ENCODE measurements at places on chromosomes 3 and 15.

DNA sequence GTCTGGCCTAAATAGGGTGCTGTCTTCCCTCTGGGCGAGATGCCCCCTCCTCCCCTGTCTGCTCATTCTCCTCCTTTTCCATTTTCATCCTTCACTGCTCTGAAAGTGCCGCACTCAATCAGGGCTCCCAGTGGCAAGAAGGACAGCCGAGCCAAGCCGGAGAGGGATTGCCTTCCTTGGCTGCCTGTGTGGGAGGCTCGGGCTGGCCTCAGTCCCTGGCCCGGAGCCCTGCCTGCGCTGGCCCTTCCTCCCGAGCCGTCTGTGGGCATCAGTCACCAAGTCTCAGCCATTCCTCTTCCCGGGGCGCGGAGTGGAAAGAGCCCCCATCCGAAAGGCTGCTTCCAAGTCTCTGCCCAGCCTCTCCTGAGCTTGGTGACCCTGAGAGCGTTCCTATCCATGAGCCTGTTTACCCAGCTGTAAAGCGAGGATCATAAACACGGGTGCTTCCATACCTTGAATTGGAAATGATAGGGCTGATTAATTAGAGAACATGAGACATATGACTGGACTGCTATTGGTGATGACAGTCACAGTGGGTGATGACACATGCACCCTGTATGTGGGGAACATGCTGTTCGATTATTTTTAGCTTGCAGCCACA is 59.1 kb upstream of the TLE3 start:
- no peak for DNase-seq

DNA sequence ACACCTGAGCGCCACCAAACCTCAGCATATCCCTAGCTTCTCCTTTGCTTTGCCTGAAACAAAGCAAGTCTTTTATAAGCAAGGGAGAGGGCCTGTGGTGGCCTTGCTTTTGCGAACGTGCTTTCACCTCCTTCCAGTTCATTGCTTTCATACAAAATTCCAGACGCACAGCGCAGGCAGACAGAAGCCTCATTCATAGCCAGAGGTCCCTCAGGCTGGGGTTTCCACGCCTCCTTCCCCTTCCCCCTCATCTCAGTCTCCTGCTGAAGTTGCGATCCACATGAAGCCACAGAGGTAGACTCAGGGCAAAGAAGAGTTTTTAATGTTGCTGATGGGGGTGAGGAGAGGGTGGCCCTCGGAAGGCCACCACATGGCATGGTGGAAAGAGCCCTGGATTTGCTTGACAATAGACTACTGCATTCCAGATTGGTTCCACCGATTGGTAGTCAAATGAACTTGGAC is 59.4 kb upstream of the FLNB start:
- DNase-seq, result no peak

DNA sequence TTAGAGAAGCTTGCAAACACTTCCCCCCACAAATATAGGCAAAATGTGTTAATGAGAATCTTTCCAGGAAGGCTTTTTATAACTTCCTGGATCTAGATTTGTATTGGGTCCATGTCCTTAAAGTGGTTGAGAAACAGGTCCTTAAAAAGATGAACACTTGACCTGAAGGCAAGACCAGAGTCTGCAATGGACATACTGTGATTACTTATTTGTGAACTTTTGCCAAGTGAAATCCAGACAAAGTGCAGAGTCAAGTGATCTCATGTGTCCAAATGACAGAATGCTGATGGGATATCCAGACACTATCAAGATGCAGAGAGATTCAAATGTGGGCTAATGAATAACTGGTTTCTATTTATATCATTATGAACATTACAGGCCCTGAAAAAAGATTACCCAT is 43.8 kb downstream of the FRMD4B start:
- DNase-seq, result no peak

DNA sequence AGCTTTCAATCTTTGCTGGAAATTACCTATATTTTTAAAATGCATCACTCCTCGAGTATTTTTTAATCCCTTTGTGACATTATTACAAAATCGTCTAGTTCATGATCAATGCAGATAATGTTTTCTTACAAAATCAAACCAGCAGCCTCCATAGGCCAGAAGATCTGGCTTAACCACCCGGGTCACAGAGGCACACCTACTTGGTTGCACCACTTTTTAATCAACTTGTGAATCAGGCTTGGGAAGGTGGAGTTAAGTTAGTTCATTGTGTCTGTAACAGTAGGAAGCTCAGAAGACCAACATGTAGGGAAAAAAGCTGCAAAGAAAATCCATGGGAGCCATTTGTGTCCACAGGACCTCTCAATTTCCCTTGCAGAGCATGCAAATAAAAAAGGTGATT is 148.0 kb downstream of the TP63 start:
- DNase-seq, result no peak

DNA sequence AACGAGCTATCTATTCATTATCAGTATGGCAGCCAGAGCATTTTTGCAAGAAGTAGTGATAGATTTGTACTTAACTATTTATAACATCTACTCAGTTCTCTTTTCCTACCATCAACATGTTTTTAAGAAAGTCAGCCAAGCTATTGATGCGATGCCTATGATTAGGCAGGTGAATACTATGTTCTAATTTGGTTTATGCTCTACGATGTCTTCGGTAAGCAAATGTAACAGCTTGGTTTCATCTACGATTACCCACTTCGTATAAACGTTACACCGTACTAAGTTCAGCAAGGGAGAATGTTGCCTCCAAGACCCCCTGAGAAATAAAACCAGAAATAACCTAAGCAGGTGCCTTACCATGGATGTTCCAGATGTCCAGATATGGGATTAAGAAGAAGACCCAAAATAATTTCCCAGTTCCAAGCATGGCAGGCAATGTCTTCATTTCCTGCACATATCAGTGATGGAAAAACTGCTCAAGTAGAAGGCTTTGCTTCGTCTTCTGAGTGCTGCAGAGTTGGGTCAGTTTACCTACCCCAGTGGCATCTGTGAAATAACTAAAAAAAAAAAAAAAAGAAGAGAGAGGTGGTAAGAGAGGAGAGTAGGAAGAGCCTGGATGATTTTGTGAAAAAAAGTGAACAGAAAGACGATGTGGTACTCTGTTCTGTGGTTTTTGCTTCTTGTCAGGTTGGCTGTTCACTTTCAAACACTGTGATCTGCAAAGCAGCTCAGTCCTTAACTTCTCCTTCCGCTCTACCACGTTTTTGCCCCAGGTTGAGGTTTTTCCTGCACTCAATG is at the start of gene BTLA:
Gene BTLA, minus strand, starts transcription at position 559 of the 798 bp plus-strand sequence. Its CDS starts 114 bp downstream, at position 445.
- DNase-seq, result no peak

DNA sequence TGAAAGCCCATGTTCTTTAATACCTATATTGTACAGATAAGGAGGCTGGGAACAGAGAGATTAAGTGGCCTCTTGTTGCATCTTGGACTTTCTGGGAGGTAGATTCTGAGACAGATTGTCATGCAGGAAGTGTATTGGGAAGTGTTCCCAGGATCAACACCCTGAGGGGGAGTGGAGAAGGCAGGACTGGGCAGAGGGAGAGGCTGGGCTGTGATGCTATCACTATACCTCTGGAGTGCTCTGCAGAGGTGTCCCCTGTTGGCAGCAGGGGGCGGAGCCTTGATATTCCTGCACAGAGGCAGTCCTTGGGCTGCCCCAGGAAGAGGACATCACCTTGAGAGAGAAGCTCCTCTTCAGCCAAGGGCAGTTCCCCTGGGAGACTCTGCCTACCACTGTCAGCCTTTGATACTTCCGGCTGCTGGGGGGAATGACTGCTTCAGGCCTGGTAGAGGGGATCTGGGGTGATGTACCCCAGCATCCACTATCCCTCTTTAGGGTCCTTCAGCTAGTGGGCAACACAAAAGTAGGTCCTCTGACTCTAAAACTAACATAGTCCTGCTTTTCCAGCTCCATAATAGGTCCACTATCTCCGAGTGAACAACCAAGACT is 97.4 kb upstream of the RNU6-1 start:
- no peak for DNase-seq

- DNase-seq, result no peak
Observed at GRCh38 chr15:48096355-48096786, 24.4 kb upstream of the SLC24A5 start.

DNA sequence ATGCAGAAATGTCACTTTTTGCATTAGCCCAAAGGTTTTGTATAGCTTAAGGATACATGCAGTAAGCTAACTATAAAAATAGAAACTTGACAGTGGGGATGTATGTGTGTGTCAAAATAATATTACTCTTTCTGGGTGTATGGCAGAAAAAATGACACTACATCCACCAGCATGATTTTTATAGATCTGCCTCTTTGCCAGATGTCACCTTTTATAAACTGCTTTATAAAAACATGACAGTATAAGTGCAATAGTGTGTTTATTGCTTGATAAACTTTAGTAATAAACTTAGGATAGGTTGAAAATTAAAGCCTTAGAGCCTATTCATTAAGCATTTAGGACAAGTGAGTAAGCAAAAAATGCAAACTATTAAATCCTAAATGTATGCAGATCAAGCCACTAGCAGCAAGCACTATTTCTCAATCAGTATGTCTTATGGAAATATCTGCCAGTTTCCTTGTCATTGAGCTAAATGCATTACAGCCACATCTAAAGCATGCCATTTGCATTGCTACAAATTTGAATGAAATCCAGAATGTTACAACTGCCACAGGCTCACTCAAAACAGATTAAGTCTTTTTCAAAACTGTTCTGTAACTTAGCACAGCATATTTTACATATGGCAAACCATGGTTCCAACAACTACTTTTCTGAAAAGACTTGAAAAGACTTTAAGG is 935.0 kb downstream of the FHIT start:
- no peak for DNase-seq

DNA sequence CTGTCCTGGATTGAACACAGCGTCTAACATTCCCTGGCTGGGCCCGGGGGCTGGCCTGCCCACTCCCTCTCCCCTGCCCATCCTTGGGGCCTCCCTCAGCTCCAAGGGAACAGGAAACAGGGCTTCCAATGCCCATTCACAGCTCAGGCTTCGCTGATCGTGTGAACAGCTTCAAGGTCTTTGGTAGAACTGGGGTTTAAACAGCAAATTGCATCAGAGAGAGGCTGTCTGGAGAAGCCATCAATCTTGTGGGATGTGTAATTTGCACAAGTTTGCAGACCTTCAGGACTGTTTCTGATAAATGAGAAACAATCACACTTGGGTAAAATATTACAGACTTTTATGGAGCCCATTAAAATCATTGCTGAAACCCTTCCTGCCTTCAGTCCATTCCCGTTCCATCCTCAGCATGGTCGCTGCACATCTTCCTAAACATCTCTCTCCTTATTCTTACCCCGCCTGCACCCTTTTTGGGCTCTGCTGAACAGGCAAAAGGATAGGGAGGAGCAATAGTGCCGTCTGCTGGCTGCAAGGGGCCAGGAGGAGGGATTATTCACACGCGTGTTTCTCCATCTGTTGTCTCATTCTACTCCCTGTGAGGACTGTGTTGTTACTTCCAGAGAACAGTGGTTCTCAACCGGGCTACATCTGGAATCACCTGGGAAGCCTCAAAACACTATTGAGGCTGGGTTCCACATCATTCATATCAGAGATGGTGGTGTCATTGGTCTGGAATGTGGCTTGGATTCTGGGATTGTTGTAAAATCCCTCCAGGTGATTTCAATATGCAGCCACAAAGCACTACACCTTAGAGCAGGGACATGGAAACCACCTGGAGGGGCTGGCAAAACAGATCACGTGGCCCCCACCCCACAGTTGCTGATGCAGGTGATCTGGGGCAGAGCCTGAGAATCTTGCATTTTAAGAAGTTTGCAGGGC is 116.3 kb downstream of the CLSTN2 start:
- no peak for DNase-seq

DNA sequence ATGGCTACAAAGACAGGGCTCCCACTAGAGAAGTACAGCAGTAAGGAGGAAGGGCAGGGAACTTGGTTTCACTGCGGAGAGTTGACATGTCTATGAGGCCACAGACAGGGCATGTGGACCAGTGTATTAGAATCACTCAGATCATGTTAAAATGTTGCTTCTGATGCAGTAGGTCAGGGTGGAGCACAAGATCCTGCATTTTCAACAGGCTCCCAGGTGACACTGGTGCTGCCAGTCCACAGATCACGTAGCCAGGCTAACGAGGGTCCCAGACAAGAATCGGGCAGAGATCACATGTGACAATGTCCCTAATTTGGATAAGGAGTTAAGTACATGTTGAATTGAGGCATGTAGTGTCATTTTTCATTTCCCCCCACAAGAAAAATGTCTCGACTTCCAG is 73.6 kb downstream of the SPSB4 start:
- DNase-seq, result no peak

- DNase-seq, result no peak
Observed at GRCh38 chr3:73592154-73593144, 32.3 kb downstream of the PDZRN3 start.

DNA sequence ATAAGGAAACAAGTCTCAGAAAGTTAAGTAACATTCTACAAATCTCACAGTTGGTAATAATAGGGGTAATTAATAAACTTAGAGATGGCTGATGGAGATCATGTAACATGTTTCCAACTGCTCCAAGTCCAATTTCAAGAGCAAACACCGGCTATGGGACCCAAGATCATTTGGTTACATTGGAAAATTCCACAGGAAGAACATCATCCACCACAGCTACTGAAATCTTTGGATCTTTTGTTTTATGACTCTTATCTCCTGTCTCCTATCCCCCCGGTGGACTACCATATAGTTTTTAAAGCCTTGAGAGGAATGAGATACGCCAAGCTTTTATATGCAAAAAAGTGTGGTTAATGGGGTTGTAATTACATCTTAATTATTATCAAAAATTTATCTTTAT is 216.1 kb downstream of the WNT5A start:
- DNase-seq, result no peak

DNA sequence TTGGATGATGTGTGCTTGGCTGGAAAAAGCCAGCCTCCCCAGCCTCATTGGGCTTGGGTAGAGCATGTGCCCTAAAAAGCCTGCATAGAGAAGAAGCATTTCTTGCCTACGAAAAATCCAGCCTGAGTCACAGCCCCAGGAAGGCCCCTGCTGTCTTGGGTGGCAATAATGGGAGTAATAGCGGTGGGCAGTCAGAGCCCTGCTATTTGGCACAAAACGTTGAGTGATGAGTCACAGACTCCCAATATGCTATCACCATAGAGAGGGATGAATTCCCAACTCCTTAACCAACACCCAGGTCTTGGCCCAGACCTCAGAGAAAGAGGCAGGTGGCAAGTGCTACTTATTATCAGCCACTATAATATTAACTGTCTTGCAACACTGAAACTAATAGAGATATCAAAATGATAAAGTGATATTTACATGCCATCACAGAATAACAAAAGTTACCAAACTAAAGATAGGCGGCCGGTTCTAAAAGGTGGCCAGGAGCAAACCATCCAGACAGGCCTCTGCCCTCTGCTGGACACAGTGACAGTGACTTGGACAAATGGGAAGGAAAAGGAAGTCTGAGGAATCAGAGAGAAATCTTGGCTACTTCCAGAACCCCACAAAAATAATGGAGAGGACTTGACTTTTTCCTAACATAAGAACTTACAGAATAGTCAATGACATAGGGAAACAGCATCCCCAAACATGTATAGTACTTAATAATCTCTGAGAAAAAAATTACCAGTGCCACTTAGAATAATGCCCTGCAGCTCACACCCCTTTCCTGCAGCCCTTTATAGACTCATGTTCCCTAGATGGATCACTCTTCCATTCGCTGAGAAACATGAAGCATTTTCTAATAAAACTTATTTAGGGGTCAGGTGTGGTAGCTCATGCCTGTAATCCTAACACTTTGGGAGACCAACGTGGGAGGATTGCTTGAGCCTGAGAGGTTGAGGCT is 51.9 kb upstream of the MUC13 start:
- no peak for DNase-seq

GRCh38 chr15:99141943-99142342 is 37.1 kb downstream of the SYNM start:
- DNase-seq, result no peak

Data from activated CD4-positive, CD25-positive, alpha-beta regulatory T cell (primary cell).